Muscle of back (tissue), 13 donors: ENCODE measurements at places on chromosomes 7 and 10. TPM values are rescaled to one million over a fixed set of nuclear protein-coding genes. Genes with fewer than 3 reads are reported as not detected.

DNA sequence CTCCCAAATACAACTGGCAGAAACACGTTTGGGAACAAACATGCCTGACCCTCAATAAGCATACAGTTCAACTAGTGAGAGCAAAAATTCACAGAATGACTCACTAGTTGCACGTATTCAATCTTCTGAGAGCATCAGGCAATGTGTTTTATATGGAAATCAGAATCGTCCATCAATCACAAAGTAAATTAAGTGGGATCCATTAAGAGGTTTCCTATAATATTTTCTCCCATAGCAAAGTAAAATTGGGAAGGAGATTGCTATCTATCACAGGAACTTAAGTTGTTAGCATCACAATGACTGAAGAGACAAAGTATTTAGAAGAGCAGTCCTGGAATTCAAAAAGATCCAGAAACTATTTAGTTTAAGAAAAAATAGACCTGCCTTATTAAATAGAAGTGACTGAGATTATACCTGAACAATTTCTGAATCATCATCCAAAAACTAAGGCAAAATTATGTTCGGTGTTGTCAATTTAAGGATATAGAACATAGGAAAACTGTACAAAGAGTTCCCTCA is 28.3 kb downstream of the INHBA start:
- DNase-seq = no peak

DNA sequence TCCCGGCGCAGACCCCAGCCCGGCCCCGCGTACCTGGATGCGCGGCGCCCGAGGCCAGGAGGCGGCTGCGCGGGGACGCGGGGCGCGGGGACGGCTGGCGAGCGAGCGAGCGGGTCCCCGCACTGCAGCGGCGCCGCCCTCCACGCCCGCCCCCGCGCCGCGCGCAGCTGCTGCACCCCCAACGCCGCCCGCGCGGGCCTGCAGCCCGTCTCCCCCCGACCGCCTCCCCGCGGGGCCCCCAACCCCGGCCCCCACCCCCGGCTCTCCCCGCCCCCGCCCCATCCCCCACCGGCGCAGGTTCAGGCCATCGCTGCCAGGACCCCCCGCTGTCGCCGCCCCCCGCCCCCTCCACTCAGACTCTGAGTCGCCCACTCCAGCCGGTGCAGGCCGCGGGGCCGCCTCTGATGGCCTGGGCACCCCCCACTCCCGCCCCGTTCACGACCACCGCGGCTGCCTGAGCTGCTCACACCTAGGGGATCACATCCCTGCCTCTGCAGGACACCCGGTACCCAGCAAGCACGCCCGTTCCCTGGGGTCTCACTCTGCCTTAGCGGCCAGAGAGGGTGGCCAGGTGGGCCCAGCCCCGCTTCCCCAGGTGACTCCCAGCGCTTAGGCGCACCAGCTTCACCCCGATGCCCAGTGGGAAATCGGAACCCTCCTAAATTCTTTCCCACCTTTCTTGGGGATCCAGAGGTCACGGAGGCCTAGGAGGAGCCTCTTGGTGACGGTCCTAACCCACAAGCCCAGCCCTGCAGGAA is 13.9 kb upstream of the DNAAF5 start:
- DNase-seq = no peak

DNA sequence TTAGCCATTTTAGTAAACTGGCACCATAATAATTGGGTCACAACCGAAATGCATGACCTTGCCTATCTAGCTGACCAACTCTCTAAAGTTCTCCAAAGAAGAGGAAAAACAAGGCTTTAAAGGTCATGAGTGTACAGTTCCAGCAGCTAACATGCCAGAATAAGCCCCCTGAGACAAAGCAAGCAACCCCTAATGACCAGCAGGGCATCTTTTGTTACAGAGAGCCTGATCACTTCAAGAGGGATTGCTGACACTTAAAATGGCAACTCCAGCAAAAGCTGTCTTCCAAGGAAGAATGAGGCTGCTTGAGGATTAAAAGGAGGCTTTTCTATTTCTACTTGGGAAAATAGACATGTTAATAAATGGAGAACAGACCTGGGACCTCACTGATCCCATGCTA is 213.6 kb downstream of the CDC14C start:
- no peak for DNase-seq

- no peak for DNase-seq
Measured at GRCh38 chr10:110686949-110687348, 42.8 kb downstream of the RBM20 start.

DNA sequence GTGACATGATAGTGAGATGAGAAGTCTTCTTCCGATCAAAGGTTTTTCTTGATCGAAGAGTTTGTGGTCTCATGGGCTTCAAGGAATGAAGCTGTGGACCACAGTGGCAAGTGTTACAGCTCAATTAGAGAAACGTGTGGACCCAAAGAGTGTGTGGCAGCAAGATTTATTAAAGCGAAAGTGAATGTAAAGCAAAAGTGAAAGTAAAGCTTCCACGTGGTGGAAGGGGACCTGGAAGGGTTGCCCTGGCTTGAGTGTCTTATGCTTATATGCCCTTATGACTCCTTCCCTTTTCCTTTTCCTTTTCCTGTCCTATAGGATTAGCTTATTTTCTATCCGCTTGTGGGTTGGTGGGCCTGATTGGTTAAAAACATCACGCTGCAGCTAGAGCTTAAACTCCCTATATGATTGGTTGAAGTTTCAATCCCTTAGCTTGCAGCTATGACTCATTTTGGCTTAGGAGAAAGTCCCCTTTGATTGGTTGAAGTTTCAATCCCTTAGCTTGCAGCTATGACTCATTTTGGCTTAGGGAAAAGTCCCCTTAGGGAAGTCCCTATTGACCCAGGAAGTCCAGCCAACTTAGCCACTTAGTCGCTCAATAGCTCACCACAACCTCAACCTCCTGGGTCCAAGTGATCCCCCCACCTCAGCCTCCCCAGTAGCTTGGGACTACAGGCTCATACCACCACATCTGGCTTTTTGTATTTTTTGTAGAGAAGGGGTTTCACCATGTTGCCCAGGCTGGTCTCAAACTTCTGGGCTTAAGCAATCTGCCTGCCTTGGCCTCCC is 34.7 kb downstream of the MRPS24 start:
- DNase-seq = peak; percentile 22

DNA sequence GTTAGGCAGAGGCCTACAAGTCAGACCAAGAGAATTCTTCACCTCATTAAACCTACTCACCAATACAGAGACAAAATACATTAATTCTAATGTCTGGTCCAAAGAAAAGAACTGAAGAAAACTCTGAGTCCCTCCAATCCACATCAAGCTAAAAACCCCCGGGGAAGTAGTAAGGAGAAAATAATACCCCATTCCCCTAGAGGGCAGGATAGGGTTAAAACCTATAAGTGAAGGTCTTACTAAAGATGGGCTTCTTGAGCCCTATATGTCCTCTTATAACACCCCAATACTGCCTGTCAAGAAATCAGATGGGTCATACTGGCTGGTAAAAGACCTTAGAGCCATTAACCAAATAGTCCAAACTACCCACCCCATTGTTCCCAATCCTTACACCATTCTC is 141.3 kb upstream of the TMEM106B start:
- DNase-seq = no peak

Gene ZNF3
- polyA plus RNA-seq = 24.2 TPM
